ENCODE measurements at places on chromosomes 6 and 20.

DNA sequence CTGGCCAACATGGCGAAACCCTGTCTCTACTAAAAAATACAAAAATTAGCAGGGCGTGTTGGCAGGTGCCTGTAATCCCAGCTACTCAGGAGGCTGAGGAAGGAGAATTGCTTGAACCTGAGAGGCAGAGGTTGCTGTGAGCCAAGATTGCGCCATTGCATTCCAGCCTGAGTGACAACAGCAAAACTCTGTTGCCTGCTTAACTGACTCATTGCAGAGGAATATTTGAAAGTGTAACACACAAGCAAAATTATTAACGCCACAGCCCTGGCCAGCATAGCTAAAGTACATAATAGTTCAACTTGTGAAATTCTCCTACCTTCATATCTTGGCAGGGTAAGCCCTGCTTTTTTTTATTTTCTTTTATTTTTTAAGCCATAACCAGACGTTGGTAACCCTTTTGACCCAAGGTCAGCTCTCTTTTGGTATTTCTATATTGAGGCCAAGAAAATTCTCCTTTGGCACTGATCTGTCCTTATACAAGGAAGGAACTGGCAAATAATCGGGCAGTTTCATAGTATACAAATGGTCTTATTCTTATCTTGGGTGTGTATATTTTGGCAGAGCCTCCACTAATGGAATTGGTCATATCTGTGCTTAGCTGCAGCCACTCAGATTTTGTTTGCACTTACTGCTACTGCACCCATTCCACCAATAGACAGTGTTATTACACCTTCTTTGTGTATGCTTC is 4.0 kb upstream of the ADGRF5 start:
- no peak for DNase-seq

GRCh38 chr6:138509371-138509770 is 10.1 kb upstream of the NHSL1 start:
- peak; percentile 21 for DNase-seq

DNA sequence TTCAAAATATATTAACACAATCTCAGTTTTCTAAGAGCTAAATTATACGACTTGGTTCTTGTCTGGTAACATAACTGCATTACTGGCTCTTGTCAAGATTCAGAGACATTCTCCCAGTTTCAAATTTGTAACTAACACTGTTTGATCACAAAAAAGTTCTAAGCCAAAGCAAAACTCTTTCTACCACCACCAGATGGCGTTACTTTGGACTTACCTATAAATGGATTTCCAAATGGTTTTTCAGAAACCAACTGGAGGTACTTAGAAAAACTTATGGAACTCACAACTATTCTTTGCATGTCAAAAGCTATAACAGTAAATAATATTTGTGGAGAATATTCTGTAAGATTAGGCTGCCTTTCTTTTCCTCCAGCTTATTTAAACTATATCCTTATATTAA is 34.2 kb upstream of the GFRAL start:
- DNase-seq = no peak

DNA sequence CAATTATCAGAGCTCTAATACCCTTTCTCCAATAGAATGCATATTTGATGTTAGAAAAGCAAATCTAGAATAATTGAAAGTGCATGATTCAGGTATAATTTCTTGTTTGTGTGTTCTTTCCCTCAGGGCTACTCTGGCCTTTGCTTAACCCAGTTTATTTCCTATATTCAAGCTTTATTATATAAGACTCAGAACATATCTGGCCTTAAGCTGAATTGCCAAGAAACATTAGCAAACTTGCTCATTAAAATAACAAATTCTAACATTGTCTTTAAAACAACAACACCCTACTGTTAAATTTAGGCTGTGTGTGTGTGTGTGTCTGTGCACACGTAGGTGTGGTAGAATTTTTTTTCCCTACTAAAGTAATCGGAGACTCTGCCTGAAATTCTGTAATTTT is 426.5 kb downstream of the UTRN start:
- DNase-seq = no peak

- DNase-seq = no peak
Observed at GRCh38 chr6:49001856-49002541, 461.1 kb downstream of the MMUT start.

DNA sequence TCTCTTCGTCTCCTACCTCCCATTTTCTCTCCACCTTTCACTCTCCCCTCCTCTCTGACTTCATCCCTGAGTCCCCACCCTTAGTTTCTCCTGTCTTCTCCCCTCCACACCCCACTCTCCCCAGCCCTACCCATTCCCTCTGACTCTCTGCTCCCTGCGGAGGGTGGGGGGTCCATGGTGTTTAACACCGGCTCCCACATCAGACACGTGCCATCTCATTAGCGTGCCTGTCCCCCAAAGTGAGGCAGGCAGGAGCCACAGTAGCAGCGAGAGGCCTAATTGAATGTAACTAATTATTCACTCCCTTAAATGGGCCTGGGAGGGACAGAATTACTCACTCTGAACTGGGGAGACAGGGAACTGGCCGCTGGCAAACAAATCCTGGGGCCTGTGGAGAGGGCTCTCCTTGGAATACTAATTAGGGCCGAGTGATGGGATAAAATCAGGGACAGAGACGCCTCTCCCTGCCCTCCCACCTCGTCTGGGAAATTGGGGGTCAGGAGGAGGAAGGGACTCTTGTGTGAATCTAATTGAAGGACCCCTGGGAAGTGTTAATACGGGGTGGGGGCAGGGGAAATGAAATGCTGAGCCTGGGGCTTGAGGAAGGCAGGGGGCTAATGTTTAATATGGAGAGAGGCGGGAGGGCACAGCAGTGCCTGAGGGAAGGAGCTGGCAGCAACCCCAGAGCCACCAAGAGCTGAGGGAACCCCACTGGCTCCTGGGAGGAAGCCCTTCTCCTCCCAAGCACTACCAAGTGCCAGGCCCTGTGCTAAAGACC is 17.9 kb downstream of the CD40 start:
- DNase-seq = no peak

- no peak for DNase-seq
Observed at GRCh38 chr20:52993076-52993475, 20.9 kb downstream of the TSHZ2 start.

DNA sequence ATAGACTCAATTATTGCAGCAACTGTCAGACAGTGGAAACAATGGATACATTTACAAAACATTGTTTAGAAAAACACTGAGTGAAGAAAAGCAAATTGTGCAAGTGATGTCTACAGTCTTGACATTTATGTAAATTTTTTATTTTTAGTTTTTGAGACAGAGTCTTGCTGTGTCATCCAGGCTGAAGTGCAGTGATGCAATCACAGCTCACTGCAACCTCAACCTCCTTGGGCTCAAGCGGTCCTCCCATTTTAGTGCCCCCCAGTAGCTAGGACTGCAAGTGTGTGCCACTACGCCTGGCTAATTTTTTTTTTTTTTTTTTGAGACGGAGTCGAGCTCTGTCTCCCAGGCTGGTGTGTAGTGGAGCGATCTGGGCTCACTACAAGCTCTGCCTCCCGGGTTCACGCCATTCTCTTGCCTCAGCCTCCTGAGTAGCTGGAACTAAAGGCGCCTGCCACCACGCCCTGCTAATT is 9.7 kb downstream of the CNBD2 start:
- no peak for DNase-seq

DNA sequence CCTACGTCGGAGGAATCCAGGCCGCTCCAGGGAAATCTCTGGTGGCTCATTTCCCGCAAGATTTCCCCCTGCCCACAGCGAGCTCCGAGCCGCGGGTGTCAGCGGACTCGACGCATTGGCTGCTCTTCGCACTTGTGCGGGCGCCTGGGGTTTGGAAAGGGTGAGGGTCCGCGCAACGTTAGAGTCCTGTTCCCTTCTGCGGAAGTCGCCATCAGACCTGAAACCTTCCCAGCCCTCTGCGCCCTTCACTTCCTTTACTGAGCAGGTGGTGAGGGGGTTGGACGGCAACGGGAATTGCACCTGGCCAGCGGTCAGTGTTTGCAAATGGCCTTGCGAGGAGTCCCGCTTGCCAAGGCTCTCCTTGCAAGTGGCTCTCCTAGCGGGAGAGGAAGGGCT is 8.4 kb downstream of the PAX1 start:
- DNase-seq = no peak

DNA sequence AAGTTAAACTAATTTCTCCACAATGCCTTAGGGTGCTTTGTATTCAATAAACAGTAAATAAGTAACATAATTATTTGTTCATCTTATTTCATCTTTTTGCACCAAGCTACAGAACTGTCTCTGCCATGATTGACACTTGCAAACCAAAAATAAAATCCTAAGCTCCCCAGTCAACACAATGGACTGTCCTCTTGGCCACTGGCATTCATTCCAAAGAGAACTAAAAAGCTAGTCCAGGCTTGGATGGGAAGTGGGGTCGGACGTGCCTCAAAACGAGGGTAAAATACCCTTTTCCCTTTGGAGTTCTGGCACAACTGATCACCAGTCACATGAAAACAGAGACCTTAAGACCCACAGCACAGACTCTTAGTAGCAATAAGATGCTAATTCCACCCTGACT is 66.4 kb upstream of the THBS2 start:
- DNase-seq = no peak

- DNase-seq = no peak
Observed at GRCh38 chr6:132236744-132237143, 164.5 kb downstream of the MOXD1 start.

GRCh38 chr20:58447511-58448391 is 58.7 kb downstream of the VAPB start:
- peak; percentile 27 for DNase-seq

GRCh38 chr6:93021235-93021915 is 398.0 kb downstream of the EPHA7 start:
- no peak for DNase-seq

- DNase-seq = peak; percentile 22
Observed at GRCh38 chr20:37564388-37565133, 36.9 kb upstream of the BLCAP start.

DNA sequence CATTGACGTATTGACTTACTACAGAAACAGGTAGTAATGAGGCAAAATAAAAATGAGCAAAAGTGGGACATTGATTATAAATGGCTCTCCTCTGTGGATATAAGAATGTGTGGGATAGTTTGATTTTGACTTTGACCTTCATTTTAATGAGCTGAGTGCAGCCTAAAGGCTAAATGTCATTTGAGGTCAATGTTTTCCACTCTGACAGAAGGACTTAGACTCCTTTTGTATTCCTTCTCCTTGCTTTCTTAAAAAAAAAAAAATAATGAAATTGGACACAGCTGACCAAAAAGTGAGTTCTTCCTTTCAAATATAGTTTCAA is 68.6 kb downstream of the MTFR2 start:
- DNase-seq = no peak

GRCh38 chr6:36360241-36361054 is 23.8 kb upstream of the BNIP5 start:
- DNase-seq = peak; percentile 59

GRCh38 chr20:20894753-20895152 is 182.3 kb upstream of the RALGAPA2 start:
- no peak for DNase-seq

- DNase-seq = no peak
Observed at GRCh38 chr20:32681175-32682084, 7.7 kb upstream of the C20orf203 start.

- peak; percentile 17 for DNase-seq
Observed at GRCh38 chr6:13924146-13924948, 405 bp upstream of the RNF182 start.

DNA sequence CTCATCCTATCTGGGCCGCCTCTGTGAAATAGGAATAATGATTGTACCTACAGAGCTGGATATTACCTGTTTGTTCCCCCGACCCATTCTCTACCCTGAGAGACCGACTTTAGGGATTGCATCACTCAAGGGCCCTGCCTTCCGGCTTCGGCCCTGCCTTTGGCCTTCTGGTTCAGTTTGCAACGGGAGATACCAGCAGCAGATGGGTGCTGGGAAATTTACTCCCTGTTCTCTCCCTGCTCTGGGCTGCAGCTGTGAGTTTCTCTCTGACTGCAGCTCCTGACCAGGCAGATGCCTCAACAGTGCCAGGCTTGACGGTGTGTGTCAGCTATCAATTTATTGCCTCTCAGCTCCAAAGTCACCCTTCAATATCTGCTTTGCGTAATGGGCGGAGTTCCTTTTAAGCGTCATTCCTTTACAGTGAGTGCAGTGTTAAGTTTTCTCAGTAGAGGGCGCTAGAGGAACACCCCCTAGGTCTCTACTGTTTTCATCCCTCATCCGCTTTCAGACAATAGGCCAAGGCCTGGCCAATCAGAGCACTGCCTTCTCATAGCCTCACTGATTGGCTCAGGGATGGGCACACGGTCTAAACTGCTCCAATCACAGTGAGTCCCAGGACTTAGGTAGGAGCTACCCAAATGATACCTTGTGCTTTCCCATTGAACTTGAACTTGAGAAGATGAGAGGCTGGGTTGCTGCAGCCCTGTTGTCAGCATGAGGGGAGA is 30.0 kb downstream of the KCNG1 start:
- DNase-seq = peak; percentile 41

GRCh38 chr6:89970609-89971337 is 76.5 kb downstream of the GJA10 start:
- no peak for DNase-seq

DNA sequence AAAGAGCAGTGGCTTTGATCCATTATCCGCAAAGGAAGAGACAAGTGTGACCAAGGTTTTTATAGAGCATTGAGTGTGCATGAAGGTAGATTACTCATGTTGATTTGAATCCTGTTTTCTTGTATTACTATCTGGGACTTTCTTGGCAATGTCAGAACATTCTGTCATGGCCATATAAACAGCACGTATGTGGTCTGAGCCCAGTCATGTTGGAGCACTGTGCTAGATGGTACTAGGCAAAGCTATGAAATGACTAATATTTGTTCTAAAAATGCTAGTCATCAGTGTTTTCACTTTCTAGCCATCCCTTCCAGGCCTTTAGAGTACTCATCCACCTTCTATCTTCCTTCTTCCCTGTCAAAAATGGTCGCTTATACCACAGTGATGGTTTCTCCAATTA is 278.6 kb upstream of the FLRT3 start:
- no peak for DNase-seq

DNA sequence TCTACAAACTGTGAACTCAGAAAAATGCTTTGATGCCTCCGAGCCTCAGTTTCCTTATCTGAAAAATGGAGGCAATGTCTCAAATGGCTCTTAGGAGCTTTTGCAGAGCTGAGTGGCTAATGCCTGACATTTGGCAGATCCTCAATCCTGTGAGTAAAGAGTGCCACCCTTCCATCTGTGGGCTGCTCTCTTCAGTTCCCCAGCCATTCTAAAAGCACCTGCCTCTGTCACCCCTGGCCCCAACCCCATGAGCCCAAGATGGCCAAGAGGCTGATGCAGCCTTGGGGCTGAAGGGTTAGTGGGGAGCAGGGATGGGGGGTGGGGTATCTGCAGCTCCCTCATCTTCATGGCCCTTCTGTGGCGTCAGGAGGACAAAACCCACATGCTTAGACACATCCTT is 14.5 kb upstream of the GUCA1A start:
- no peak for DNase-seq

DNA sequence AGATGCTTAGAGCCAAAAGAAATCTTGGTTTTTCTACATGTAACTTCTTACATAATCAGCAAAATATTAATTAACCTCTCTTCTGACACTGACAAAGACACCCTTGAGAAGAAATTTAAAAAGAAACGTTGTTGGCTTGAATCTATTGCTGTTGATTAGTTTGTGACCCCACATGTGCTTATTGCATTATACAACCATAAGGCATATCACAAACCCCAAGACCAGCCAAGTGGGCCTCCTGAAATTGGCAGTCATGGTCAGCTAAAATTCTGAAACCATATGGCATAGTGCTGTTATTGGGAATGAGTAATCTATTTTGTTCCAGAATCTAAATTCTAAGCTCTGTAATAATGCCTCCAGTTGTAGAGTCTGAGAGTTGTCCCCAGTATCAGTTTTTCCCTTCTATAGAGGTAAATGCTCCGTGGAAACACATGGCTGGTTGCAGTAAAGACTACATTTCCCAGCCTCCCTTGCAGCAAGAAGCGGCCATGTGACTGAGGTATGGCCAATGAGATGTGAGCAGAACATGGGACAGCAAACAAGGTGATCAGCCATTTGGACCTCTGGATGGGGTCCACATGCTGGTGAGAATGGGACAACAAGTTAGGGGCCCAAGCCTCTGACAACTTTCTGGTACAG is 42.3 kb upstream of the PTPN1 start:
- DNase-seq = no peak
